Hepatic stellate cell (primary cell): ENCODE measurements at places on chromosomes 12 and 14.
A peak's percentile ranks its signal among the peaks of the same experiment; 100 is the strongest.

GRCh38 chr12:14591719-14592118 is 24.0 kb upstream of the PLBD1 start:
- DNase-seq: no peak

DNA sequence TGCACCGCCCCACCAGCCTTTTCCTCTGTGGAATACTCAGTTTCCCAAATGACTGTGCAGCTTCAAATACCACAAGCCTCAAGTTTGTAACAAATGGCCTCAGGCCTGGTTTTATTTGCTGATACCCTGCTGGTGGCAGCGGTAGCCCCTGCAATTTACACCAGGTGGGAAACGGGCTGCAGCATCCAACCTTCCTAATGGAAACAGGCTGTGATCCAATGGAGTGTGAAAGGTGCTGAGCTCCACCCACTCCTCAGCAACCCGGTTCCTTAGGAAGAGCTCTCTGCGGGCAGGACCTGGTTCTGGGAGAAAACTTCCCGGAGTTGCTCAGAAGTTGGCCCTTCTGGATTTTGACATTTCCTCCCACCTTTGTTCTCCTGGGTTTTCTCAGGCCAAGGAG is 41.7 kb upstream of the LTA4H start:
- DNase-seq: no peak

DNA sequence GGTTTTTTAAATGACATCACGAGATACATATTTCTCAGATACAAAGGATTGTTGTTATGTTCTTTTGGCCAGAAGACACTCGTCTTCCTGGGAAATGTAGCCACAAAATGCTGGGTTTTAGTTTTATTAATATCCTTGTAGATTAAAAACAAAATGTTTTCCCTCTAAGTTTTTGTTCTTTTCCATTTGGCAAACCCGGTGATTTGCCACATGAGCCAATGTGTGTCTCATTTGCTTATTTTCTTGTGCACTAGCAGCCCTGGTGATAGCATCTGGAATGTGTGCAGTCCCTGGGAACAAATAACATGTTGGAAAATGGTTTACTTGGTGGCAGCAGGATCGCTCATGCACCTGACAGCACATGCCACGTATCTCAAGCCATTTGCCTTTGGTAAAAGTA is 61.0 kb downstream of the HMGA2 start:
- DNase-seq: no peak

GRCh38 chr12:42510823-42511222 is 78.7 kb downstream of the PRICKLE1 start:
- DNase-seq: no peak

DNA sequence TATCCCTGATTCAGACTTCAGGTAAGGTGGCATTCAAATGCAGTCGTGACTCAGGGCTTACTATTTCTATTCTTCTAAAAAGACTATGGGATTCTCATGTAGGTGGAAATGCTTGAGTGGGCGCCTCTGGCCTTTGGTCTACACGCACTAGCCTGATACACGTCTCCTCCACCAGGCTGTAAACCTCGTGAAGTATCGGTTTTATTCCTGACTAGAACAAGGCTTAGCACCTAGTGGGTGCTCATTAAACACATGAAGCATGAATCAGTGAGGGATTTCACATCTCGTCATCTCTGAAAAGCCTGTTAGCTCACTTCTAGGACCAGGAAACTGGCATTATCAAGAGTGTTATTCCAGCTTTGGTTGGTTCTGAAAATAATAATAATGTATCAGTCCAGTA is 17.7 kb upstream of the HNF1A start:
- DNase-seq: no peak

DNA sequence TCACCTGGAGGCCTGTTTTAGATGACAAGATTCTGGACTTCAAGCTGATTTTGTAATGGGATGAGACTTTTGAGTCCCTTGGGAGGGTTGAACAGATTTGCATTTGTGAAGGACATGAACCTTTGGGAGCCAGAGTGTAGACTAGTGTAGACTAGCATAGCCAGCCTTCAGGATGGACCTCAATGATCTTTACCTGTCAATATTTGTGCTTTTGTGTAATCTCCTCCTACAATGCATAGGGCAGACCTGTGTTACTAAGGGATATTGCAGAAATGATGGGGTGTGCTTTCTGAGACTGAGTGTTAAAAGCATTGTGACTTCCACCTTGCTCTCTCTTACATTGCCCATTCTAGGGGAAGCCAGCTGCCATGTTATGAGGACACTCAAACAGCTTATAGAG is 9.9 kb upstream of the LRP10 start:
- DNase-seq: no peak

DNA sequence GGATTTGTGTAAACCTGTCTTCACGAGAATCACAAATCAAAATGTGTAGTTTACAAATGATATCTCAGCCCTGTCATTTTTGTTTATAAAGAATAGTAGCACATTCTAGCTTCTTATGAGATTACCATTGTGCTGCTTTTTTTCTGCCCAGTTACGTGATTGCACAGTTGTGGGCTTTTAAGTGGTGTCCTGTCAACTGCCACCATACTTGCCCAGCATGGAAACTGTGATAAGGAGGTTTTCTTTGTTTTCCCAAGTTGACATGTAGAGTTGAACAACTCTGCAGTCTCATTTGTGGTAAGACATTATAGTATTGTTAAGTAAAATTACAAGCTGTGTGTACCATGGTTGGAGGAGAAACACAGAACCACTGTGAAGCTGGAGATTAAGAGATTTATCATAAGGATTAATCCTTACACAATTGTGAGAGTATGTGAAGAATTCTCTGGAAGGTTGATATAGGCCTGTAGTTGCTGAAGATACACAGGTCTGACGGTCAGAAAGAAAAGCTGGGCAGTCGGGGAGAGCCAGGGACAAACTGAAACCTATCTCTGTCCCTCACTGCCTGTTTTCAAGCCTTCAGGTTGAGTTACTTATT is 12.2 kb downstream of the CHURC1 start:
- DNase-seq: no peak

GRCh38 chr12:75409830-75410229 is 18.9 kb downstream of the GLIPR1L2 start:
- DNase-seq: no peak

DNA sequence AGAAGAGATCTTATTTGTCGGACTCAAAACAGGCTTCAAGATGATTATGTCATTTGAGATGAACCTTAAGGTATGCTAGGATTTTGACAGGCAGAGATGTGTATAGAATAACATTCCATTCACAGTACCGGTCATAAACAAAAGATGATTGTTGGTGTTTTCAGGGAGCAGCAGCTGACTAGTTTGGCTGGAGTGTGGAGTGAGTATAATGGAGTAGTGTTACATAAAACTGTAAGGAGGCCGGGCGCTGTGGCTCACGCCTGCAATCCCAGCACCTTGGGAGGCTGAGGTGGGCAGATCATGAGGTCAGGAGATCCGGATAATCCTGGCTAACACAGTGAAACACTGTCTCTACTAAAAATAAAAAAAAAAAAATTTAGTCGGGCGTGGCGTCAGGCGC is 23.9 kb downstream of the SERPINA10 start:
- DNase-seq: no peak

GRCh38 chr14:105049753-105050550 is 15.3 kb downstream of the GPR132 start:
- DNase-seq: no peak

- no peak for DNase-seq
Observed at GRCh38 chr14:20334017-20334416, 938 bp upstream of the CCNB1IP1 start.

DNA sequence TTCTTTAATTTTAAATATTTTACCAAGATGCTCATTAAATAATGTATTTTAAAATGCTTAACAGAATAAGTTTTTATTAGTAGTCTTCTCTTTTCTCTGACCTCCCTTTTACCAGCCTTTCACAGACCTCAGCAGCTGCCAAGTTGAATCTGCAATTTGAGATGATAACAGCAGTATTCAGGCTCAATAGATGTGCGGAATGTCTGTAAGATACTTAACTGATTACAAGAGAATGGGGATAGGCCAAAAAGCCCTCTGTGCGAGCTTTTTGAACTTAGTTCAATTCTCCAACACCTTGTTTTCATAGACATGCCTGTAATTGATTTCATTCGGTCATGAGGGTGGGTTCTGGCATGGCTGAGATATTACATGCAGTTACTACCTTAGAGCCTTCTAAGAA is 277.2 kb downstream of the TMTC2 start:
- DNase-seq: no peak

GRCh38 chr12:57584050-57584449 is 6.9 kb upstream of the PIP4K2C start:
- no peak for DNase-seq

- DNase-seq: no peak
Observed at GRCh38 chr12:7122811-7123769, 5.6 kb downstream of the RBP5 start.

- no peak for DNase-seq
Observed at GRCh38 chr14:79568594-79568993, 642.7 kb downstream of the DIO2 start.

DNA sequence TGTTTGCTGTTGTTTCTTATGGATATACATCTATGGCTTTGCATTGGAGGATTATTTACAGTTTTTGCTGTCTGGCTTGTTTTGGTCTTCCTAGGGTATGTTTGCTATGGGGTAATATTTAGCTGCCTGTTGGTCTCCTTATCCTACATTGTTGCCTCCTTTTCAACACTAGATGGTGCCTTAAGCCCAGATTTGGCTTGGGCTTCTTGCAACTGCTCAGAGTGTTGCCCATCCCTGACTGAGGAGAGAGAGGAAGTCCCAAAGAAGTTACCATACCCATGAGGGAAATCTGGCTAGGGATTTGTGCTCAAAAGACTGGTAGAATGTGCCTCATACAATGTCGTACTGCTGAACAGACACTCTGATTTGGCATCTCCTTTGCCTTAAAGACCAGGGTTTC is 94.6 kb upstream of the MUCL1 start:
- peak; percentile 3 for DNase-seq

DNA sequence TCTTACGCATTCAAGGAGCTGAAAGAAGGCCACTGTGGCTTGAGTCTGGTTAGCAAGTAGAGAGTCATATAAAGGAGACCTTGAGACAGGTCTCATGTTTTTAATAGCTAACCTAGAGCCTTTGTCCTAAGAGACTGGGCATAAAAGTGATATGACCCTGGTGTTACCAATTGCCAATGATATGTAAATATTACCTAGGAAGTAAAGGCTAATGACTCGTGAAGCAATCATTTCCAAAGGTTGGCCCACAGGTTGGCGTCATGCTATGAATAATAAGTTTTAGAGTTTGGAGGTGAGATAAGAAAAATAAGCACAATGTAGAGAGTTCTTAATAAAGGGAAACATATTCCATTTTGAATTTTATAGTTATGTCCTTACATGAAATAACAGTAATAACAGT is 116.6 kb upstream of the PLEKHA5 start:
- DNase-seq: no peak

- DNase-seq: no peak
Observed at GRCh38 chr12:75863533-75863932, 168.0 kb downstream of the PHLDA1 start.

GRCh38 chr14:67285876-67286452 is 44.7 kb downstream of the PALS1 start:
- peak; percentile 6 for DNase-seq

- DNase-seq: peak; percentile 29
Observed at GRCh38 chr14:72892879-72893635, 844 bp downstream of the DPF3 start.

- DNase-seq: no peak
Observed at GRCh38 chr12:91203610-91204009, 21.0 kb upstream of the DCN start.

DNA sequence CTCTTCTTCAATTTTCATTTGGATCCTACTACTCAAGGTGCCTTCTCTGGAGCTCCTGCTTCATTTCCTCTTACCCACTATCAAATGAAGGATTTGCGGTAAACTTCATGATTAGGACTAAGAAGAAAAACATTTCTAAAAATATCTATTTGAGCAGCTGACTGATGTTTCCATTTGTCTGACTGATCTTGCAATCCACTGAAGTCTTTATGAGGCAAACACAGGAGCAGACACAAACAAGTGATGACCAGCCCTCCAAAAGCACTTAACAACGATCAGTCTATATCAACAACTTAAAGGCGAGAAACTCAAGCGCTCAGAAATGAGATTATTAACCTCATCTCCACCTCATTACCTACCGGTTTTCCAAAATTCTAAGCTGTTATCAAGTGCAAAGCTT is 26.2 kb downstream of the OSBPL8 start:
- peak; percentile 17 for DNase-seq

GRCh38 chr12:2960390-2960956 is 1.3 kb downstream of the TEAD4 start:
- DNase-seq: peak; percentile 37
